ENCODE measurements at places on chromosomes 7 and 10.

DNA sequence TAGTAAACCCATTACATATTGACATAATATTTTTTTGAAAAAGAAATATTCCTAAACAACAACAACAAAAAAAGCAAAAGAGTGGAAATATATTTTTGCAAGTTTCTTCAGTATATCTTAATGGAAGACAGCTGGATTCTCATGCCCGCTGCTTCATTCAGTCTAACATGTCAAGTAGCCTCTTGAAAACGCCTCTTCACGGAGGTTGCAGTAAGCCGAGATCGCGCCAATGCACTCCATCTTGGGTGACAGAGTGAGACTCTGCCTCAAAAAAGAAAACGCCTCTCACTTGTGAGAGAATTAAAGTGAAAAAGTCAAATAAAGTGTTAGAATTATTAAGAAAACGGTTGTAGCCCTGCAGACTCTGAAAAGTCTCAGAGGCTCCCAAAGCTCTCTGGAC lies 1.3 kb downstream of the CUTC start:
- DNase-seq, result no peak

DNA sequence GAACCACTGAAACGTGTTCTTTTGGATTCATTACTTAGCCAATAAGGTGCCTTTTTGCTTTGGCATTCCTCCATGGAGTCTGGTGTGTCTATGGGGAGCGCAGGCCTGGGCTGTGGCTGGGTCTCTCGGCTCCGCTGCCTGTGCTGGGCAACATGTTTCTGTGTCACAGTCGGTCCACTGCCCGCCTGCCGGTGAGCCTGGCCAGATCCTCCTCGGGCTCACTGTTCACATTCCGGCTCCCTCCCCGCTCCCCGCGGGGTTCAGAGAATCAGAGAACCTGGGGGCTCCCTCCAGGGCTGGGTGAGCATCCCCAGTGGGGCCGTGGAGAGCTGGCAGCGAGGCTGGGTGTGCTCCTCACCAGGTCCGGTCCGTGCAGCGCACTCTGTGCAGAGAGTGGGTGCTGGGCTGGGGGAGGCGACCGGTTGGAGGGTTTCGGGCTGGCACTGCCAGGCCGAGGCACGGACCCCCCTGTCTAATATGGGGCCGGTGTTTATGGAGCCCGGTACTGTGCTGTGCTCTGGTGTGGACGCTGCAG lies 70.4 kb downstream of the INPP5A start:
- no peak for DNase-seq

- DNase-seq, result no peak
Measured at GRCh38 chr10:71985542-71986250, 21.5 kb downstream of the CHST3 start.

DNA sequence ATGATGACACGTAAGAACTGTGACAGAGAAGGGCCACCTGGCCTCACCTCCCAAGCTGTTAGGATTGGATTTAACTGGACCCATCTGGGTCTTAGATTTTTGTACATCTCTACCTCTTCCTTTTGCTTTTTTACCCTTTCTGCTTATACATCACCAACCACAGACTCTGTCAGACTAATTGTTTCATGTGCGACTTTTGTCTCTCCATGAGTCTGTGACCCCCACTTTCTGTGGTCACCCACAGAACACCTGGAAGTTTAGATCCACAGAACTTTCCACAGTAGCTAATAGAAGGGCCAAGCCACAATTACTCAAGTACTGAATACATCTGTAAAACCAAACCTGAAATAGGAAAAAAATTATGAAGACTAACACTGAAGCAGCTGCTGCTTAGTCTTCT lies 23.1 kb downstream of the SEC31B start:
- DNase-seq, result no peak

GRCh38 chr10:112637901-112638300 lies 190.9 kb downstream of the VTI1A start:
- DNase-seq, result no peak

DNA sequence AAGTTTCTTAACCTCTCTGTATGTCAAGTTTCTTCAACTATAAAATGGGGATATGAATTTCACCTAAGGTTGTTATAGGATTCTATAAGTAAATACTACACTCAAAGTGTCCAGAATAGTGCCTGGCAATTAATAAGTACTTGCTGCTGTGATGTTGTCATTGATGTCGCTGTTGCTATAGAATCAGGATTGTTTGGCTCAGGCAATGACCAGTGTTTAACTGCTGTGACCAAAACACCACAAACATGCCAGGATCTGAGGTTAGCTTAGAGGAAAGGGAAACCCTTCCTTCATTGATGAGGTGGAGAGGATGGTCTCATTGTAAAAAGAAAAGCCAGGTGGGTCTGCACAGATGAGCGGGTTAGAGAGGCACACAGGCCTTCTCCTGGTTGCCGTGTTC lies 223.1 kb upstream of the INHBA start:
- DNase-seq, result no peak

- no peak for DNase-seq
Measured at GRCh38 chr10:35331894-35332640, 4.2 kb upstream of the CCNY start.

DNA sequence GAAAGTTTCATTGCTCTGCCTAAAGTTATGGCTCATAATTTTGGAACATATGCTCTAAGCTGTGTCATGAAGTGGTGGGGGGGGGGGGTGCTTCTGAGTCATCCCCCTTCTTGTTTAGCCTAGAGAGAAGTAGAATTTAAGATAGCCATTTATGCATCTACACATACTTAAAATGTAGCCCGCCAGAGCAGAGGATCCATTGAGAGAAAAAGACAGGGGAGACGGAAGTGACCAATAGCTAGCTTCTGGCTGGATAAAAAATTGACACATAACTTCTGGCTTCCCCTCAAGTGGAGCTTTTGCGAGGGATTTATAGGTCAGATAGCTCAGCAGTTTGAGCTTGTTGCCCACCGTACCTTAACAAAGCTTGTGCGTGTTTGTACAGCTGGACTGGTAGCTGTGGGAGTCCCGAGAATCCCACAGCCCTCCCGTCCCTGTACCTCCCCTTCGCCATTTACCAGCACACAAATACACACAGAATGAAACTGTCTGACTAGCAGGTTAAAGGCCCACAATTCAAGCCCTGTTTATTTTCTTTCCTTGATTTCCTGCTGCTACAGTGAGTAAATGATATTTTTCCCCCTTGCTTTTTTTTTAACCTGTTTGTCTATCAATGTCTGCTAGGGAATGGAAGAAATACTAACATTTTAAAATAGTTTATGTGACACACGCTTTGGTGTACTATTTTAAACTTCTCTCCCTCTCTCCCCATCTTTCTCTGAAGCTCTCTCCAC lies 232.6 kb upstream of the FERD3L start:
- DNase-seq, result no peak

DNA sequence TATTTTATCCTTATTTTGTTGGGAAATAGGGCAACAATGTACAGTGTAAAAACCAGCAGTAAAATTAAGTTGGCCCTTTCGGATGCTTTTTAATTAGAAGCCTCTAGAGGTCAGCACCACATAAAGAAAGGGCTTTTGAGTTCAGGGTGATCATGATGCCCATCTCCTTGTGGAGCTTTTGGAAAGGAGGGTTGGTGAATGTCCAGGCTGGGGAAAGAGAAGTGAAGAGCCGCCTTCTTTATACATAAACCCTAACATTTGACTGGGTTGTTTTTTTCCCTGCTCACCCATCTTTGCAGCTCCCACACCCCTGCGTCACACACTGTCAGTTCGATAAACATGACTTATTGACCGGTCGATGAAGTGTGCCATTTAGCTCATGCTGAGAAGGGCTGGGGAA lies 29.8 kb downstream of the MTURN start:
- DNase-seq, result peak; percentile 79

- no peak for DNase-seq
Measured at GRCh38 chr7:107355616-107356015, 114.2 kb upstream of the GPR22 start.

DNA sequence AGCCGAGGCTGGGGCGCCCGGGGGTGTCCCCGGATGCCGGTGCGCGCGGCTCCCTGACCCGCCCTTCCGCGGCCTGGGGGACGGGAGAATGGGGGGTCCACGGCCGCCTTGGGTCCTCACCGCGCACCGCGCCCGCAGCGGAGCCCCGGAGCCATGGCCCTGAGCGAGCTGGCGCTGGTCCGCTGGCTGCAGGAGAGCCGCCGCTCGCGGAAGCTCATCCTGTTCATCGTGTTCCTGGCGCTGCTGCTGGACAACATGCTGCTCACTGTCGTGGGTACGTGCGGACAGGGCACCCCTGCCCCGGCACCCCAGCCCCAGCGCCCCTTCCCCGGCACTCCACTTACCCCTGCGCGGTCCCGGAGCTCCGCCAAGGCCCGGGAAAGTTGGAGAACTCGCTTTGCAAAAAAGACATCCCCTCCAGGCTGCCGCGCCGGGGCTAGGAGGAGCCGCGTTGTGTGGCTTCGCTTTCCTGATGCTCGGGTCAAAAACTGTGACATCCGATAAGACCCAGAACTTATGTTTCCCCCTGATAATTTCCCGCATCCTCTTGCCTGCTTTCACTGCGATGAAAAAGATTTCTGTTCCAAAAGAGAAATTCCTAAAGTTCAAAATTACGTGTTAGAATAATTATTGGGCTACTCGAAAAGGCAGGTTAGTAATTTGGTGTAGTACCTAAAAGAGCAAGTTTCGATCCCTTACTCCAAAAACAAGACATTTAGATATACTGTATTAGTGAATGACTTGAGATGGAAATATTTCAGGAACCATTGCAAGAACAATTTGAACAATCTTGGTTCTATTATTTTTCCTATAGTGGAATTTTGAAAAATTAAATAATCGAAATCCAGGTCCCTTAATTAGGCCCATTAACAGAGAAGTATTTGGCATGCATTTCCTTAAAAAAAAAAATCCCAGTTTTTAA lies 888 bp downstream of the SLC18A2 start:
- no peak for DNase-seq

GRCh38 chr10:124092860-124093773 lies at the start of gene CHST15:
Gene CHST15 (minus strand): TSS chr10:124093598. CDS start chr10:124046212, 47,386 bp downstream.
- no peak for DNase-seq

GRCh38 chr10:49139846-49140195 lies 6.0 kb upstream of the FAM170B start:
- no peak for DNase-seq

- no peak for DNase-seq
Measured at GRCh38 chr10:119898577-119898976, 6.0 kb downstream of the SEC23IP start.

DNA sequence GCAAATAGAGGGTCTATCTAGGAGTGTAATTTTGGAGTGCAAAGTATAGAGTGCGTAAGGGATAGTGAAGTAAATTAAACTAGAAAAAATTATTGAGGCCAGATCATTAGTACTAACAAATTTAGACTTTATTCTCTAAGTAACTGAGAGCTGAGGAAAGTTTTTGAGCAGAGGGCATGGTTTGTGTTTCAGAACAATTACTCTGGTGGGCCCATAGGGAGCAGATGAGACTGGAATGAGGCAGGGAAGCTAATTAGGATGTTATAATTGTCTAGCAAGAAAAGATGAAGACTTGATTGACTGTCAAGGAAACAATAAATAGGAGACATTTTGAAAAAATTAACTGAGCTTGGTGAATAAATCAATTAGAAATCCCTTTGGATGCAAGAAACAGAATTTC lies 37.8 kb upstream of the IMMP2L start:
- no peak for DNase-seq

DNA sequence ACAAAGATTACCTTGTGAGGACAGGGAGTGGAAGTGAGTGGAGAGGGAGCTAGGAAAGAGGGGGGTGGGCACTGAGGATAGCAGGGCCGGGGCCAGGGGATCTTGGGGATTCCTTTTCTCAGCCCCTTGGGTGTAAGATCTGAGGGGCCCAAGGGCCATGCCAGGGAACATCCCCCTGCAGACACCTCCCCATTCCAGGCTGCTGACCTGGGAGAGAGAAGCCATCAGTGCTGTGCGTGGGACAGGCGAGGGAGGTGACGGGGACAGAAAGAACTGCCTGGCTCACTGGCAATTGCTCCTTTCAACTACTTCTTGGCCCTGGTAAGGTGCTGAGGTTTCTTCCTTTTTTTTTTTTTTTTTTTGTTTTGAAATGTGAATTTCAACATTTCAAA lies 12.0 kb upstream of the BTBD16 start:
- DNase-seq, result no peak

DNA sequence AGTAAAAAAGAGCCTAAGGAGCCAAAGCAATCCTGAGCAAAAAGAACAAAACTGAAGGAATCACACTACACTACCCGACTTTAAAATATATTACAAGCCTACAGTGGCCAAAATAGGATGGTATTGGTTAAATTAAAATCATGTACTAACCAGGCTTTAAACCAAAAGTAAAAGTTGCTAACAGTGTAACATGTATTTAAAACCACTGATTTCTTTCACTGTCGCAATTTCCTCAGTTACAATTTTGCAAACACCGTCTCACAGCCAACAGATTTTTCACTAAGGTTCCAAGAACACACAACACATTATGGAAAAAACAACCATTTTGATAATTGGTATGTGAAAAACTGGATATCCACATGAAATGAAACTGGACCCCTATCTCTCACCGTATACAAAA lies 74.0 kb downstream of the JMJD1C start:
- no peak for DNase-seq

GRCh38 chr7:130490311-130490791 lies 1.5 kb upstream of the MEST start:
- no peak for DNase-seq

GRCh38 chr7:102424129-102424551 lies 9.2 kb upstream of the ORAI2 start:
- no peak for DNase-seq

DNA sequence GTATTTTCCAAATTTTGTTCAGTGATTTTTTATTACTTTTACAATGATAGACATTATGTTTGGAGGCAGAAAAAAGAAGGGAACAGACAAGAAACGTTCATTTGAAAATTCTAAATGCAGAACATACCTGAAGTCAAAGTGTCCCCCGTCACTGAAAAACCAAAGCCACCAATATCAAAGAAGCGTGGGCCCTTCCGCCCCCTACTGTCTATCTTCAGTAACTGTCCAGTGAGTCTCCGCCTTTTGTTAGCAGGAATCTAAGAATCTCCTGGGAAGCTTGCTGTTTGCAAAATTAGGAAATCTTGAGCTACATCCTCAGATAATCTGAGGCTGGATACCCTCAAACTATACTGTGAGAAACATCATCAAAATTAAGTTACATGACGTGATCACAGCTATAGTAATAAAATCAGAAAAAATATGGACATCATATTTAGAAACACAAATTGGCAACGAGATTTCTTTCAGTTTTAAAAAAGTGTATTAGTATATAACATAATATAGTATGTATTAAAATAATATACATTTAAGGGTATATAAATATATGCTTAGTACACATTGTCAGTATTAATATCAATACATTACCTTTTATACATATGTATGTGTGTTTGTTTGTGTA lies 169.3 kb upstream of the AKR1E2 start:
- peak; percentile 53 for DNase-seq

- peak; percentile 53 for DNase-seq
Measured at GRCh38 chr7:37318541-37318940, 130.1 kb downstream of the ELMO1 start.

GRCh38 chr7:46131916-46132795 lies 211.1 kb upstream of the IGFBP3 start:
- DNase-seq, result no peak

- DNase-seq, result no peak
Measured at GRCh38 chr7:154578336-154578735, 424.6 kb downstream of the PAXIP1 start.

Measured in KBM-7 (cell line).